ENCODE measurements at places on chromosomes 16 and 17.

DNA sequence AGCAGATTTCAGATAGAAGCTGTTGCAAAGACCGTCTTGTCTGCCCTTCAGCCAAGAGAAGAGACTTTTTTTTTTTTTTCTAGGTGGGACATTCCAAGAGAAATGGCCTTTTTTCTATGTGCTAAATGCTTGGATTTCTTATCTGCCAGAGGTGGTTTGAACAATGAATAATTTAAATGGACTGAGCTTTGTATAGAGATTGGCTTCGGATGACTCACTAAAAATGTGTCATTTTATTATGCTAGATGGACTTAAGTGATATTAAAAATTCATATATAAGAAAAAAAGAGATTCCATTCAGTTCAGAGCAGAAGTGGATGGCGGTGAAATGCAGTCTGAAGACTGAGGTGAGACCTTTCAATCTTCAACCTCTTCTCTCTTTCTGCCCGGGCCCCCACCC lies 58.4 kb downstream of the MEAK7 start:
- no peak for DNase-seq

DNA sequence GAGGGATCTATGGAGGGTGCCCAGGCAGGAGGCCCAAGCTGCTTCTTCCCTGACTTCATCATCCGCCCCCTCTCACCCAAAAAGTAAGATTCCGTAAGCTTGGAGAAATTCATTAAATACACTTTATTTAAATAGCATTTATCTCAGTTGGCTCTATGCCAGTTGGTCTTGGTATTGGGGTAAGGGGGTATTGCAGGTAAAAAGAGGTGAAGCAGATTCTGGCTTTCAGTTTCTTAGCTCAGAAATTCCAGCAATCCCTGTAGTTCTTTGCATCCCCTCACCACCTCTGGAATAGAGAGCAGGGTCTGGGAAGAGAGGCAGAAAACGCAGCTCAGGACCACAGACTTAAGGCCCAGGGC lies 750 bp upstream of the ALDOC start:
- DNase-seq = no peak

GRCh38 chr17:909642-910323 lies 69.8 kb downstream of the NXN start:
- DNase-seq = no peak

DNA sequence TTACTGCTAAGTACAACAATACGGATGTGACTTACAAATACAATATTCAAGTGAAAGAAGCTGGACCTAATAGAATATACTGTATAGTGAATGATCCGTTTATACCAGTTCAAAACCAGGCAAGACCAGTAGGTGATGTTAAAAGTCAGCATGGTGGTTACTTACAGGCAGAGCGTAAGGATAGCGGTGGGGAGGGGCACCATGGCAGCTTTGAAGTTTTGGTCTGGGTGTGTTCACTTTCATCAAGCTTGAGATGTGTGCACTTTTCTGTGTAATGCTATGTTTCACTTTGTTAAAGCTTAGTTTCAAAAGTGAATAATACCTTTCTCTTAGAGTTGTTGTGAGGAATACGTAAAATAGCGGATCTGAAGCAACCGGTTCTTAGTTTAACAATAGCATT lies 16.5 kb upstream of the SLC35G3 start:
- no peak for DNase-seq

- DNase-seq = no peak
Measured at GRCh38 chr16:19316846-19317245, 31.3 kb downstream of the CLEC19A start.

- DNase-seq = no peak
Measured at GRCh38 chr16:77298418-77299360, 99.5 kb downstream of the SYCE1L start.

- no peak for DNase-seq
Measured at GRCh38 chr16:29684679-29685078, 5.7 kb downstream of the QPRT start.

DNA sequence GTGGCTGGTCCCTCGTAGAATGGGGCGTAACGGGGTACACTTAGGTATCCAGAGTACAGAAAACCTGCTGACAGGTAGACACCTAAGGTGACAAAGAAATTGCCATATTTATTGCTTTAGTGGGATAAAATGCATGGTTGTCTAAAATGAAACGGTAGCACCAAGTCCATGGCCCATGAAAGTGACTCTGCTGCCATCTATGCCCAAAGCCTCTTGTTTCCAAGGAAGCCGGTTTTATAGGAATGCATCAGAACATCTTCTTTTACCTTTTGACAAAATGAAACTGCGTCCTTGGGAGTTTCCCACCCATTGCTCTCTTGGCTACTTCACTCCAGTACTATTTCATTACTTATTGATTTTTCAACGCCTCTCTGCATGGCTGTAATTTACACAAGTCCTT lies 151.3 kb upstream of the ZFHX3 start:
- DNase-seq = no peak

DNA sequence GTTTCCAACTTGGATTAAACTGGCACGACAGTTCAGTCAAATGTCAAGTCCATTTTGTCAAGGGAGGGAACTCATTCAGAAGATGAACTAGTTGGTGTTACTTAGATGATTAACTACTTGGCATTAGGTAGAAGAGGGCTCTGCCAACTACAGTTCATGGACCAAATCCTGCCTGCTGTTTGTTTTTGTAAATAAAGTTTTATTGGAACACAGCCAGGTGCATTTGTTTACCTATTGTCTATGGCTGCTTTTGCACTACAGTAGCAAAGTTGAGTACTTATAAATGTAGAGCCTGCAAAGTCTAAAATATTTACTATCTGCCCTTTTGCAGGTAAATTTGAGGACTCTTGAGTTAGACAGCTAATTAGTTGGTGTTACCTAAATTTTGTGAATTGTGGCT lies 410.0 kb downstream of the MAF start:
- DNase-seq = no peak

GRCh38 chr17:6943406-6943805 lies 52.4 kb upstream of the ALOX12 start:
- no peak for DNase-seq

GRCh38 chr17:489758-490329 lies 137.2 kb upstream of the RPH3AL start:
- no peak for DNase-seq

DNA sequence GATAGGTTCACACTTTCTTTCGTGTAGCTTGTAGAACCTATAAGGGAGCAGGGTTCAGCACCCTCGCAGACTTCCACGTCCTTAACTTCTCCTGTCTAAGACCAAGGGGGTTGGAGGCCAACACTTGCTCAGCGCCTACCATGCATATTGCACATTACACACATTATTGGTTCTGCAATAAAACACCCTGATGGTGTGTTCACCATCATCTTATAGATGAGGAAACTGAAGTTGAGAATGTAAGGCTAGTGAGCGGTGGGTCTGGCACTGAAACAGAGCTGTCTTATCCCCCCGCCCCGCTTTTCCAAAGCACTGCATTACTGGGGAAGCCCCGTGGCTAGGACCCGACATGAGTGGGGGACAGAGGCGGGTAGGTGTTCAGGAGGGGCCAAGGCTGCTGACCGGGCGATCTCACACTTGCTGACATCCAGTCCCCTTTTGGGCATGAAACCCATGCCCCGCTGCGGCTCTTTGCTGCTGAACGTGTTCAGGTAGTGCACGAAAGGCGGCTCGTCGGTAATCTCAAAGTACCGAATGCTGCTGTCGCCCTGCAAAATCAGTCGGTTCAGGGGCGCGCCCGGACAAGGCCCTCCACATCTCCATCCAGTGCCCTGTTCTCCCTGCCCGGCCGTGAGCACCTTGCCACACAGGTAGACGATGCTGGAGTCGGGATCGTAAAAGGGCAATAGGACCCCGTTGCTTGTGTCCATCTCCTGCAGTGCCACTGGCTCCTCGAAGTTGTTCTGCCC lies 6.2 kb downstream of the CORO6 start:
- DNase-seq = no peak

GRCh38 chr16:54936979-54937670 lies 6.5 kb downstream of the IRX5 start:
- DNase-seq = no peak

DNA sequence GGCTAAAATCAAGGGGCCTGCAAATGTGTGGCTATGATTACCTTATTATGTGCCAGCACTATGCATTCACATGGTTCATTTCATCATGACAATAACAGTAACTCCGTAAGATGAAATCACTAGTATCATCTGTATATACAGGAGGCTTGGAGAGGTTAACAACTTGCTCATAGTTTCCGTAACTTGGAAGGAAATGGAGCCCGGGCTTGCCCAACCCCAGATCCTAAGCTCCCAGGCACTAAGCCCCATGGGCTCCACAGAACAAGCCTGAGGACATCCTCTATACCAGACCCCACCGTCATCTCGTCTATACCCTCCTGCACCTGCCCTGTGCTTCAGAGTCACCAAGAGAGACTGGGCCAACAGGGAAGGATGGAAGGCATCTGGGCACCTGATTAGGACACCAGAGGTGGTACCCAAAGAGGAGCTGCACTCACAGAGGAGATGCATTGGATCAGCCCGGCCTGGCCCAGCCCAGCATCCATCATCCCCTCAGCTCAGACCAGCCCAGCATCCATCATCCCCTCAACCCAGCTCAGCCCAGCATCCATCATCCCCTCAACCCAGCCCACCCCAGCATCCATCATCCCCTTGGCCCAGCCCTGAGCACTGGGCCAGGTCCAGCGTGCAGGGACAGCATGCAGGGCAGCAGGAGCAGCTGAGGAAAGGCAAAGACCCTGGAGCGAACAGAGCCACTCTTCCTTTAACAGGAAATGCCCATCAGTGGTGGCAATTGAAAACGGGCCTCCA lies 28.5 kb downstream of the NSMCE1 start:
- no peak for DNase-seq

GRCh38 chr17:63082273-63082861 lies 116.3 kb downstream of the TANC2 start:
- DNase-seq = no peak

DNA sequence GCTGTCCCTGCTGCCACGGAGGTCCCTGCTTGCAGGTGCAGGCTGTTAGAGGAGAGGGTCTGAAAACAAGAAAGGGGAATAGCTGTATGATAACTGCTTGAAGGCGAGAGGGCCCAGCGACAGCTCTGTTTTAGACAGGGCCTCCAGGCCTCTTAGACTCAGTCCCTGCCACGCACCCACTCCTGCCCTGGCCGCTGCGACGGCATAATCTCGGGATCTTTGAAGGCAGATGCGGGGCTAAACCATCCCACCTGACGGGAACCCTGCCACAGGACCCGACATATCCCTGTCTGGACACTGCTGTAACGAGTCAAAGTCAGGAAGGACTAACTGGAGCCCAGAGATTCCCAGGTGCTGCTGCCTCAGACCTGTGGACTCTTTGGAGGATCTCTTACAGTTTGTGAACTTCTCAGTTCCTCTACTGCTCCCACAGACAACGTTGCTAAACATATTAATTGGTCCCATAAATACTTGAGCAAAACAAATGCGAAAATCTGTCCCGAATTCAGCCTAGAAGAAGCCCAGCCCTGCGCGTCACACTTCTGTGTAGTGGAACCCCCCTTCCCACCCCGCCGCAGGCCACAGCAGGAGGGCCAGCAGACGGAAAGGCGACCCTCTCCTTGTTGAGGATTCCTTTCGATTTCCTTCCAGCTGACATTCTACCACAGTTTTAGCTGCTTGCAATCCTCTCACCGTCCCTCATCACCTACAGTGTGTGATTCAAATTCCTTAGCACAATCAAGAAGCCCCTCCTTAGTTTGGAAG lies 998 bp upstream of the TMEM11 start:
- no peak for DNase-seq

DNA sequence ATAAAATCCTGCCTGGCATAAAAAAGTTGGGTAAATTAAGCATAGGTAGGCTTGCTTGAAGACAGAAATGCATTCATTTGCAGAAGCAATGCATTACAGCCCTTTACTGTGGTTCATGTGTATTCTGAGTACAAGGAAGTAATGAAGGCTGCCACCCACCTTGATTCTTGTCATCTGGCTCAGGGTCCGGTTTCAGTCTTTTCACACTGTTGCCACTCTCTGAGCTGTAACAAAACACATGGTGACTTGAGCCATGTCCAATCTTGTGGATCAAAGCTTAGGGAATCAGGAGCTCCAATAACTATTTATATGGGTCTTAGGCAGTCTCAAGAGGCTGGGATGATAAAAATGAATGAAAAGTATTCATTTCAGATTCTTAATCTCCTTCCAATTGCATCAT lies 22.0 kb downstream of the PSME3IP1 start:
- no peak for DNase-seq

- DNase-seq = no peak
Measured at GRCh38 chr16:26447570-26447969, 619.2 kb upstream of the C16orf82 start.

DNA sequence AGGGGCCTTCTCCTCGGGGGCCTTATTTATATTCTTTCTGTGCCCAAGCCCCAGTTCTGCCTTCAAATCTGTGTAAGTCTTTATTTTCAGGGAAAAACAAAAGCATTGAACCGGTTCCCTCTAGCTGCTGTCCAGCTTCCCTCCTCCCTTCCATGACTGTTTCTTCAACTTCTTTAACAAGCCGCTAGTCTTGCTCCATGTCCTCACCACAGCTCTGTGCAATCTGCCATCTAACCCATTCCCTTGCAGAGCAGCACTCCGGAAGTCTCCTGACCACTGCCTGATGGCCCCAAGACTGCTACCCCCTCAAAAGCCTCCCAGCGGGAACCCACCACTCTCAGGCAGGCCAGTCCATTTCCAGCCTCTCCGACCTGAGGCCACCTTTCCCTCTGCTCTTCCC lies 16.9 kb downstream of the EMC8 start:
- no peak for DNase-seq

DNA sequence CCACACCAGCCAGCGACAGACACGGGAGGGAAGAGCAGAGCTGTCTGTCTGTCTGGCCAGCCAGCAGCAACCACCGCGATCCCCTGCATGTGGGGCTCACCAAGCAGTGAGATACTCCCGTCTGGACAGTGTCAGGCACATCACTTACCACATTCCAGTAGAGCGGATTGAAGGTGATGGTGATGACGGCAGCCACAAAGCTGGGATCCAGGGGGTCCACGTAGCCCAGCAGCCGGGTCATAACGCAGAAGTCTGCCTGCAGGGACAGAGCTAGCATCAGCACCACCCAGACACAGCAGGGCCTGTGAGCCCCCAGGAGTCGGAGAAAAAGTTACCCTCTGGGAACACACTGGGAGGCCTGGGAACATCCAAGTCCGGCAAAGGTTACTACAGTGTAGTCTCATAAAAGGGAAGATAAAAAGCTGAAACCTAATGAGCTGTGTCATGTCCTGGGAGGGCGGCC lies 14.7 kb downstream of the PEMT start:
- DNase-seq = no peak

DNA sequence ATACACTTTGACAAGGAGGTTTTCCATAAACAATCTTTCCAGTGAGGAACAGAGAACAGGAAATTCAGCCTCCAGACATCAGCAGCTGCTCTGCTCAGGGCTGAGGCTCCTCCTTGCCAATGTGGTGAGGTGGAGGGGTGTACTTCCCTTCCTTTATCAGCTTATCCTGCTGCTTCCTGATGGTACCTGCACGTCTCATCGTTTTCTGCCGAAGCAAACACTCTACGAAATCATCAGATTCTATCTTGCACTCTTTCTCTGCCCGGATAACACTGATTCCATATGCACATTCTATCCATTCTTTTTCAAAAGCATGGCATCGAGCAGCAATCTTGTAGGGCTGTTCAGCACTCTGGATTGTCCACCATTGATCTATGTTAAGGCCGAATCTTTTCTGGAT lies 15.4 kb upstream of the SEZ6 start:
- no peak for DNase-seq

All from amygdala (tissue), 56 donors.